Mesothelial cell of epicardium (in vitro differentiated cells): ENCODE measurements at places on chromosomes 1 and 21. TPM values are rescaled to one million over a fixed set of nuclear protein-coding genes. Genes with fewer than 3 reads are reported as not detected.

GRCh38 chr1:211628417-211628816, 47.0 kb downstream of the NEK2 start:
- H3K36me3 ChIP-seq = no peaks in the 10 kb centered on the region
- H3K27me3 ChIP-seq = peaks cover 5% of the 10 kb centered on the region
- H3K27ac ChIP-seq = no peak overlapping the region
- no peak overlapping the region for H3K4me3 ChIP-seq

HES3 gene
- total RNA-seq = not detected in 3 replicates

DNA sequence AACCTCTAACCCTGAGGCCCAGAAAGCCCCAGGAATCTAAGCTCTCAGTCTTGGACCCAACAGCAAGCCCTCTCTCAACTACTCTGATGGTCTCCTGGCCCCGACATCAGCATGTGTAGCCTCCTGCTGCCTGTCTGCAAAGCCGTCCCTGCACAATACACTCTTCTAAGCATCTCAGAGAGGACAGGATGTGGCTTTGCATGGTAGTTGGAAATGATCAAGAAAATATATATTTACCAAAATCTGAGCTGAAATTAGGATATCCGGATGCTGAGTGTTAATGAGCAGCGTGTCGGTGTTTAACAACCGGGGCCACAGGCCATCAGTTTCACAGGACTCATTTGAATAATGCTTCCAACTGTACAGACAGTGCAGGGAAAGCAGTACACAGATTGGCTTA, 59.1 kb upstream of the SIM2 start:
- H3K4me1 ChIP-seq = peaks cover 15% of the 10 kb centered on the region
- no peak overlapping the region for H3K4me3 ChIP-seq
- peaks cover 64% of the 10 kb centered on the region for H3K27me3 ChIP-seq
- no peak overlapping the region for H3K27ac ChIP-seq
- no peaks in the 10 kb centered on the region for H3K36me3 ChIP-seq

DNAJC16 gene
- total RNA-seq = 24.5 to 28.7 TPM (median 24.7 TPM) in 3 replicates

DNA sequence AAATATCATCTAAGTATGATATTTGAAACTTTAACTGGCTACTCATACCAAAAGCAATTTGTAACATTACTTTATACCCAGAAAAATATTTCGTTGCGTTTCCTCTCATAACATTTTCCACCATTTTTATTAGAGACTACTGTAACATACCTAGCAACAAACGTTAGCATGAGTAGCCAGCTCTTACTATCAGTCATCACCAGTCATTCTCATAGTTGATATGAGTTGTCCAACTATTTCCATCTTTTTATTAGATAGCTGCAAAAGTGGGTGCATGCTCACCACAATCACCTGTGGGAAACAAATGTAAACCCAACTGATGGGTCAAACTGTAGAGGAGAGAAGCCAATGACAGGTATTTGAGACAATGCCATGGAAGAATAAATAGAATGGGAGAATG, 114.6 kb downstream of the AKT3 start:
- H3K36me3 ChIP-seq = no peaks in the 10 kb centered on the region
- H3K27me3 ChIP-seq = no peaks in the 10 kb centered on the region
- H3K4me3 ChIP-seq = no peak overlapping the region
- DNase-seq = no peak
- H3K27ac ChIP-seq = no peak overlapping the region

S100A6 gene
- 2.4 to 4.4 TPM (median 3.9 TPM) in 3 replicates for total RNA-seq

PRKACB gene
- 37.8 to 40.1 TPM (median 38.5 TPM) in 3 replicates for total RNA-seq

GRCh38 chr1:168234846-168235547, 9.2 kb downstream of the SFT2D2 start:
- no peaks in the 10 kb centered on the region for H3K4me1 ChIP-seq
- H3K36me3 ChIP-seq = peaks cover 42% of the 10 kb centered on the region
- H3K27me3 ChIP-seq = no peaks in the 10 kb centered on the region
- H3K4me3 ChIP-seq = no peak overlapping the region
- no peak overlapping the region for H3K27ac ChIP-seq

OR6K3 gene
- total RNA-seq = not detected in 3 replicates

- no peak for DNase-seq
- H3K4me1 ChIP-seq = no peaks in the 10 kb centered on the region
- peaks cover 8% of the 10 kb centered on the region for H3K36me3 ChIP-seq
- H3K4me3 ChIP-seq = no peak overlapping the region
- H3K27me3 ChIP-seq = no peaks in the 10 kb centered on the region
Observed at GRCh38 chr1:27257155-27257554, 22.7 kb downstream of the WDTC1 start.

- no peaks in the 10 kb centered on the region for H3K4me1 ChIP-seq
- H3K36me3 ChIP-seq = peaks cover 47% of the 10 kb centered on the region
- DNase-seq = no peak
- H3K4me3 ChIP-seq = no peak overlapping the region
- no peaks in the 10 kb centered on the region for H3K27me3 ChIP-seq
Observed at GRCh38 chr1:220076861-220077762, 12.5 kb downstream of the BPNT1 start.

SNX7 gene
- total RNA-seq = 16.1 to 20.2 TPM (median 18.8 TPM) in 3 replicates

GRCh38 chr1:232250838-232251237, 379.1 kb downstream of the SIPA1L2 start:
- H3K36me3 ChIP-seq = no peaks in the 10 kb centered on the region
- no peak for DNase-seq
- peaks cover 33% of the 10 kb centered on the region for H3K4me1 ChIP-seq
- H3K27ac ChIP-seq = no peak overlapping the region
- peaks cover 29% of the 10 kb centered on the region for H3K27me3 ChIP-seq

ETV3L gene
- total RNA-seq = not detected in 3 replicates

SLC26A9 gene
- not detected in 3 replicates for total RNA-seq

- no peaks in the 10 kb centered on the region for H3K4me1 ChIP-seq
- no peaks in the 10 kb centered on the region for H3K36me3 ChIP-seq
- H3K27me3 ChIP-seq = peaks cover 23% of the 10 kb centered on the region
- H3K4me3 ChIP-seq = no peak overlapping the region
- no peak for DNase-seq
- H3K27ac ChIP-seq = no peak overlapping the region
Observed at GRCh38 chr21:42089093-42089631, 18.0 kb downstream of the UMODL1 start.

BACE2 gene
- 29.8 to 31.3 TPM (median 30.6 TPM) in 3 replicates for total RNA-seq

DNA sequence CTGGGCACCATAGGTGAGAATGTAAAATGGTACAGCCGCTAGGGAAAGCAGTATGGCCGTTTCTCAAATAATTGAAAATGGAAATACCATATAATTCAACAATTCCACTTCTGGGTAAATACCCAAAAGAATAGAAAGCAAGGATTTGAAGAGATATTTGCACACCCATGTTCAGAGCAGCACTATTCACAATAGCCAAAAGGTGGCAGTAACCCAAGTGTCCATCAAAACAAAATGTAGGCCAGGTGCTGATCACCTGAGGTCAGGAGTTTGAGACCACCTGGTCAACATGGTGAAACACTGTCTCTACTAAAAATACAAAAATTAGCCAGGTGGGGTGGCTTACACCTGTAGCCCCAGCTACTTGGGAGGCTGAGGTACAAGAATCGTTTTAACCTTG, 62.1 kb downstream of the OLIG1 start:
- H3K36me3 ChIP-seq = no peaks in the 10 kb centered on the region
- no peak for DNase-seq
- peaks cover 4% of the 10 kb centered on the region for H3K4me1 ChIP-seq
- H3K27ac ChIP-seq = no peak overlapping the region

- DNase-seq = no peak
- H3K36me3 ChIP-seq = peaks cover 13% of the 10 kb centered on the region
- no peak overlapping the region for H3K27ac ChIP-seq
- H3K27me3 ChIP-seq = no peaks in the 10 kb centered on the region
- no peak overlapping the region for H3K4me3 ChIP-seq
Observed at GRCh38 chr1:93805027-93805610, 73.9 kb downstream of the DNTTIP2 start.

DNA sequence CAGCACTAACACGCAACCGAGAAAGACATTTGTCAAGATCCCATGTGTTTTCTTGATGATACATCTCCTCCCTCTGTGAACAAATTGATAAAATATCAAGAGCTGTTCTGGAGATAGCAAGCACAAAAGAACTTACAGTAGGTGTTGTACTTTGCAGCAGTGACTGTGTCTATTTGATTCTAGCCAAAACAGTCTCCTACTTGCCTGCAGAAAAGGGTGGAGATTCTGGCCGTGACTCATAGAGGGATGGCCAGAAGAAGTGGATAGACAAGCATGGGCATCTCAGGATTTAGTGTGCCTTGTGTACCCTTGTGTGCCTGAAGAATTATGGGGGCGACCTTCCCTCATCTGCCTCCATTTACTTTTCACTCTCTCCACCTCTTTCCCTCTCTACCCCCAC, 458.4 kb upstream of the LRRC7 start:
- no peak for DNase-seq
- peaks cover 1% of the 10 kb centered on the region for H3K27me3 ChIP-seq
- no peaks in the 10 kb centered on the region for H3K4me1 ChIP-seq
- no peak overlapping the region for H3K4me3 ChIP-seq
- H3K27ac ChIP-seq = no peak overlapping the region
- H3K36me3 ChIP-seq = no peaks in the 10 kb centered on the region

CAPN9 gene
- 0.44 to 0.78 TPM (median 0.77 TPM) in 3 replicates for total RNA-seq

LRRC39 gene
- 1.7 to 2.0 TPM (median 1.9 TPM) in 3 replicates for total RNA-seq

- no peak overlapping the region for H3K4me3 ChIP-seq
- DNase-seq = no peak
- no peak overlapping the region for H3K27ac ChIP-seq
- H3K27me3 ChIP-seq = no peaks in the 10 kb centered on the region
- H3K36me3 ChIP-seq = peaks cover 12% of the 10 kb centered on the region
- peaks cover 24% of the 10 kb centered on the region for H3K4me1 ChIP-seq
Observed at GRCh38 chr21:16438761-16439160, 709.0 kb downstream of the USP25 start.

UROD gene
- 84.0 to 88.3 TPM (median 85.6 TPM) in 3 replicates for total RNA-seq

ZNF687 gene
- 32.1 to 37.2 TPM (median 32.3 TPM) in 3 replicates for total RNA-seq

DNA sequence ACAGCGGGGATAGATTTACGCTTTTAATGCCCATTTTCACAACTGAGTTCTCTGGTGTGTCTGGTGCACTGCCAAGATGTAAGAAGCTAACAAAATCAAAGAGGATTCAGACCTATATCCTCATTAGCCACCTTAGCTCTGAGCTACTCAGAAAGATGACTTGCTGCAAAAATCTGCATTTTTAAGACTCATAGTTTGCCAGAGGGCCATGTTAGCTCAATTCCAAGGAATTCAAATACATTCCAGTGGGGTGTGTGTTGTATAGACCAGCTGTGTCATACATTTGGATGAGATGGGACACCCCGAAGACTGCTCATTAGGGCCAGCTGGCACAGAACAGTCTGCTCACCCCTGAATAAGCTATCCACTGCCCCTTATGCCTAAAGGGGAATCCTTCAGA, 8.9 kb downstream of the DENND2D start:
- no peaks in the 10 kb centered on the region for H3K27me3 ChIP-seq
- peaks cover 19% of the 10 kb centered on the region for H3K36me3 ChIP-seq
- H3K4me1 ChIP-seq = peaks cover 5% of the 10 kb centered on the region
- H3K27ac ChIP-seq = no peak overlapping the region

NRDC gene
- total RNA-seq = 131 to 133 TPM (median 132 TPM) in 3 replicates

DNA sequence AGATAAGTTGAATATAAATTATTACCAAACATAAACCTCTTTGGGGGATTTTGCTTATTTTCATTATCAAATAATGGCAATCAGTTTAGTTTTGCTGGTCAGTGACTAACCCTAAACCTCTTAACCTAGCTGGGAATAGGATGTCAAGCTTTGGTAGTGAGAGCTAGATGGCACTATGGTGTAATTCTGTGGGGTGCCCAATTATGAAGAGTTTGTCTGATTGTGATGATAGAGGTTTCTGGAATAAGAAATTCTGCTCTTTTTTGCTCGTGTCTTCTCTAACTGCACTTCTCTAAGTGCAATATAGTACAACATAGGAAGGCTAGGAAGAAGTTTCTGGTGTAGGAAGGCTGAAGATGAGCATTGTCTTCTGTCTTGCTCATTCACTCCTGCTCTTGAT, 59.8 kb downstream of the XCL1 start:
- no peak for DNase-seq
- no peaks in the 10 kb centered on the region for H3K27me3 ChIP-seq
- no peak overlapping the region for H3K27ac ChIP-seq
- H3K4me3 ChIP-seq = no peak overlapping the region
- peaks cover 21% of the 10 kb centered on the region for H3K4me1 ChIP-seq
- H3K36me3 ChIP-seq = no peaks in the 10 kb centered on the region

CFAP45 gene
- total RNA-seq = 0.18 to 0.20 TPM (median 0.20 TPM) in 3 replicates

- H3K27me3 ChIP-seq = peaks cover 63% of the 10 kb centered on the region
- no peak overlapping the region for H3K27ac ChIP-seq
- no peaks in the 10 kb centered on the region for H3K4me1 ChIP-seq
- DNase-seq = no peak
- no peaks in the 10 kb centered on the region for H3K36me3 ChIP-seq
- no peak overlapping the region for H3K4me3 ChIP-seq
Observed at GRCh38 chr1:157956732-157957131, 36.7 kb upstream of the KIRREL1 start.

PRAMEF18 gene
- total RNA-seq = not detected in 3 replicates

DNA sequence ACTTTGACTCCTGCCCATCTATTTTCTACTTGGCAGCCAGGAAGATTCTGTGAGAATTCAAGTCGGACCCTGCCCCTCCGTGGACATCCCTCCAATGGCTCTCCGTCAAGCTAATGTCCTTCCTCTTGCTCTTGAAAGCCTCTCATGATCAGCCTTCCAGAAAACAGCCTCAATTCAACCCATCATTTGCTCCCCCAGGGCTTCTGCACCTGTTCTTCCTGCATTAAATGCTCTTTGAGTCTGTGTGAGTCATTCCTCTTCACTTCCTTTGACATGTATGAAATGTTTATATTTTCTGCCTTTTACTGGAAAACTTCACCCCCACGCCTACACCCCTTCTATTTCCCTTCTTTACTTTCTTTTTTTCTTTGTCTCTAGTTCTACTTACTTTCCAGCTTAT, 734.1 kb upstream of the ZP4 start:
- H3K27ac ChIP-seq = no peak overlapping the region
- no peak overlapping the region for H3K4me3 ChIP-seq
- H3K36me3 ChIP-seq = no peaks in the 10 kb centered on the region
- H3K27me3 ChIP-seq = no peaks in the 10 kb centered on the region
- H3K4me1 ChIP-seq = no peaks in the 10 kb centered on the region
- DNase-seq = no peak

DNA sequence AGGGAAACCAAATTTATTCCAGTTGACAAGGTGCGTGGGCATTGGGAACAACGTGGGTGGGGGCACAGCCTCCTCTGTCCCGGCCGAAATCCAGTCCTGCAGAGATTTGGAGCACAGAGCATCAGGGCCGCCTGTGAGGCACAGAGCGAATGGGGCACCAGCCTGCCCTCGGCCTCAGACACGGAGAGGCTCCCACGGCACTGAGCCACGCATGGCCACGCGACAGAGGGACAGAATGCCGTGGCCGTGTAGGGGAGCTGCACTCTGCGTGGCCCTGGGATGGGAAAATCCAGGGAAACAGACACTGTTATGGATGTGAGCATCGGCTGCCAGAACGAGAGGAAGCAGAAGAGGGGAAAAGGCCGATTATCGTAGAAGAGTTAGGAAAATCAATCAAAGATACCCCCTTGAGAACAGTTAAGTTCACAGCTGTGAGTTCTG, 13.5 kb upstream of the C1orf159 start:
- no peak for DNase-seq
- no peaks in the 10 kb centered on the region for H3K36me3 ChIP-seq
- H3K4me3 ChIP-seq = no peak overlapping the region
- H3K4me1 ChIP-seq = peaks cover 21% of the 10 kb centered on the region
- H3K27me3 ChIP-seq = no peaks in the 10 kb centered on the region

GFI1 gene
- 0.34 to 0.58 TPM (median 0.41 TPM) in 3 replicates for total RNA-seq

GRCh38 chr1:119294199-119294598, 74.4 kb upstream of the HAO2 start:
- no peaks in the 10 kb centered on the region for H3K36me3 ChIP-seq
- H3K4me1 ChIP-seq = peaks cover 24% of the 10 kb centered on the region
- no peak for DNase-seq
- peak overlapping the region; percentile 8 for H3K27ac ChIP-seq
- no peak overlapping the region for H3K4me3 ChIP-seq
